Choroid plexus epithelial cell (primary cell): ENCODE measurements at places on chromosomes 5 and 9.

GRCh38 chr5:26868504-26868903 lies 169.9 kb downstream of the CDH9 start:
- DNase-seq = no peak

DNA sequence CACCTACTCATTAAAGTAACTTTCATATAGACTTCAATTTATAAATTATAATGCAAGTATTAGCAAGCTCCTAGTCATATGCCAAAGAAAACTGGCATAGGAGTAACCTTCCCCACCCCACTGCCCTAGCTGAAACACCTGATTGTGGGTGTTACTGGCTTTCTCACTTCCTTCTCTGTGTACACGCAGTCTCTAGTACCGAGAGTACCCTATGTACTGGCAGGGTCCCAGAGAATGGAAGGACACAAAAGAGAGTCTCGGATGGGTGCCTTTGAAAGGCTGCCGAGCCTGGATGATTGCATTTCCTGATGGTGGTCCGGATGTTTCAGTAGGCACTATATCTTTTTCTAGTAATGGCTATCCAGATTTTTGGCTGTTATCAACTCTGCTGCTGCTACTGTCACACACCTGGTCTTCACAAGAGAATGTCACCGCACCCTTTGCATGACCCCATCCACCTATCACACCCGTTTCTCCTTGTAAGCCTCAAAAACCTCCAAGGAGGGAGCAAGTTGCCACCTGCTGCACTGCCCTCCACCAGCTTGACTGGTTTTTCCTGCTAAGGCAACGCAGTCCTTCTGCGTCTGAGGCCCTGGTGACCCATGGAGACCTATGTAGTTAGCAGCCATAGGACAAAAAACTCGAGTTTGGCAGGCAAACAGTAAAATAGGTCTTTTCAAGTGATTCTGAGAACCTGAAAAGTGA lies 53.8 kb upstream of the CLINT1 start:
- DNase-seq = no peak

- DNase-seq = peak; percentile 6
Measured at GRCh38 chr5:137415231-137415681, 83.9 kb downstream of the SPOCK1 start.

- no peak for DNase-seq
Measured at GRCh38 chr5:87686975-87687374, 274.2 kb upstream of the CCNH start.

GRCh38 chr5:112923988-112924387 lies 2.0 kb upstream of the REEP5 start:
- DNase-seq = no peak

DNA sequence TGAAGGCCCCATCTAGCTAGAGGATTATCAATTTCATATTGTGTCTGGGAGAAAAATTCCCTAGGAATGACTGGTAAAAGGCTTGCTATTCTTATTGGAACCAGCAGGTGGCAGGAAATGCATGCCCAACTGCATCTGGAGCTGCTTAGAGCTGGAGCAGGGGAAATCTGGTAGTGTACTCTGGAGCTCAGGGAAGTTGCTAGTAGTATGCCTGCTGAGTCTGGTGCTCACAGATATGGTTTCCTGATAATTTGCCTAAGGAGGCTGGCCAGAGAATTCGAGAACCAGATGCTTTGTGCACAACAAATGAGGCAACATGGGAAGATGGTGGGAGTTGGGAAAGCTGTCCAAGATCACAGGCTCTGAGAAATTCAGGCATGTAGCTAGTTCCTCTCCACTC lies 53.7 kb downstream of the G3BP1 start:
- DNase-seq = peak; percentile 89

- DNase-seq = peak; percentile 15
Measured at GRCh38 chr5:15132816-15133405, 261.3 kb upstream of the ANKH start.

GRCh38 chr9:95425910-95426551 lies 90.7 kb downstream of the PTCH1 start:
- peak; percentile 25 for DNase-seq

GRCh38 chr5:102681403-102681983 lies 73.6 kb upstream of the PAM start:
- peak; percentile 91 for DNase-seq

- peak; percentile 42 for DNase-seq
Measured at GRCh38 chr5:135245521-135246499, 153.2 kb downstream of the MACROH2A1 start.
